ENCODE measurements at places on chromosomes 16 and 17.

GRCh38 chr17:69218986-69219385, 9.6 kb downstream of the ABCA10 start:
- no peak for DNase-seq

GRCh38 chr17:65552214-65552613, 9.2 kb downstream of the AXIN2 start:
- DNase-seq, result no peak

GRCh38 chr17:82804442-82805191, 35.2 kb downstream of the ZNF750 start:
- DNase-seq, result no peak

DNA sequence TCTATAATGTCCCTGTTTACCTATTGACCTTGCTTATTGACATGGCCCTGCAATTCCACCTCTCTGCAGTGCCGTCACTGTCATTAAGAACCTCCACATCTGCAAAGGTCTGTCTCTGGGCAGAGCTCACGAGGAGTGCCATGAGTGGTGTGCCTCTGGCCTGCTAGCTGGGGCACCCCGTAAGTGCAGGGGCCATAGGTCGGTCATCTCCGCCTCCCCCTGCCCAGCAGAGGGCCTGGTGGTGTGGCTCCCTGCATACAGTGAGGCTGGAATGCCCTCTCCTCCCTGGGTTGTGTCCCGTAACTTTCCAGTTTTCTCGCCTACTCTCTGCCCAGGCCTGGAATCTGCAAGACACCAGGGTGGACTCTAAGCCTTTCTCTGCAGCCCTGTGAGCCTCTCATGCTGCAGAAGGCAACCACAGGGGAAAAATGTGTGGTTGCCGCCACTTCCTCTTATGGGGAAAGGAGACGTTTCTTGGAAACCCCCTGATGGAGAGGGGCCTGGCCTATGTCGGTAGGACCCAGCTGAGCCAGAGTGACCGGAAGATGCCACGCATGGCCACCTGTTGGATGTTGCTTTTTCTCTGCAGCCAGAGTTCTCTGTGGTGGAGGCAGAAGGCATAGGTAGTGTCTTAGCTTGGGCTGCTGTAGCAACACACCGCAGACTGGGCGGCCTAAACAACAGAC, 2.7 kb upstream of the SNX20 start:
- no peak for DNase-seq

GRCh38 chr16:10242916-10243315, 60.7 kb upstream of the GRIN2A start:
- DNase-seq, result no peak

GRCh38 chr17:61023996-61024395, 346.3 kb downstream of the BCAS3 start:
- DNase-seq, result no peak

GRCh38 chr17:80612997-80613731, 68.5 kb downstream of the RPTOR start:
- no peak for DNase-seq

GRCh38 chr16:37511-37910, 15.9 kb downstream of the POLR3K start:
- DNase-seq, result no peak

GRCh38 chr16:19166500-19166899, 1.5 kb upstream of the SYT17 start:
- DNase-seq, result no peak

- DNase-seq, result no peak
Observed at GRCh38 chr16:75279305-75279704, 27.9 kb upstream of the BCAR1 start.

DNA sequence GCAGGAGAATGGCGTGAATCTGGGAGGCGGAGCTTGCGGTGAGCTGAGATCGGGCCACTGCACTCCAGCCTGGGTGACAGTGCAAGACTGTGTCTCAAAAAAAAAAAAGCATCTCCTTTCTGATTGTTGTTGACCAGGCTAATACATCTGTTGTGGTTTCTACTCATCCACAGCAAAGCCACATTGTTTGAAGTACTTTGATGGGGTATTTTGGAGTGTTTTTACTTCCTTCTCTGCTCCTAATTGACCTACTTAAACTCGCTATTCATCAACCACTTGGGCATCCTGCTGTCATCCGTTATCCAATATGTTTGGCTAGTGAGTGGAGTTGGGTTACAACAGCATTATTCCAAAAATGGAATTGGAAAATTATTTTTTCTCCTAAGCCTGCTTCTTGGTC, 3.5 kb upstream of the CDC27 start:
- no peak for DNase-seq

DNA sequence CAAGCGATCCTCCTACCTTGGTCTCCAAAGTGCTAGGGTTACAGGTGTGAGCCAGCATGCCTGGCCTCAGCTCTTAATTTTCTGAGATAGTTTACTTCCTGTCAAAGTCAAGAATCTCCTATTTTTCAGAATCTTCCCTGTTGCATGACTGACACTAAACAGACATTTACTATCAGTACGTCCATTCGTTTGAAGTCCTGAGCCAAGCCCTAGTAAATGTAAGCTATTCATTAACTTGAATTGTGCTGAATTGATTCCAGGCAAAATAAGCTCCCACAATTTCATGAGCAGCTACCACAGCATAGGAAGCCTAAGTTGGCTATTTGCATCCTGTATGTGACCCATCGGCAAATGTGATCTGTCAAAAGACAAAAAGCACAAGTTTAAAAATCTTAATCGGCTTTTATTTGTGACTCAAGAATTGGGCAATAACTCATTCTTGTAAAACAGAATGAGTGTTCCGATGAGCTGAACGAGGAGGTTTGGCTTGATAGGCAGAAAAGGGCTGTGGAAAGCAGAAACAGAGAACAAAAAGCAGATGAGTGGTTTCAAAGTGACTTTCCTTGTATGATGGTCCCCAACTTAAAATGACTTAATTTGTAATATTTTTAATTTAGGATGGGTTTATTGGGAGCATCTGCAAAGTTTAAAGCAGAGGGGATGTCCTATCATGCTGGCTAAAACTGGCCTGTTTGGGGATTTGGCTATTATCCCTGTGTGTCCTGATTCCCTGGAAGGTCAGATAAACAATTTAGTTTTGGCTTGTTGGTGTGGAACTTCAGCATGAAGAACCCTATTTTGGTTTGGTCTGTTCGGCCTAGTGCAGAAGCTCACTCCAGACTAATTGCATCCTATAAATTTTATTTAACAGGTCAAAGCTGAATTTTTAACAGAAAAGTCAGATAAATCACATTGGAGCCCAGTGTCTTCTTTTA, 14.2 kb downstream of the RNF112 start:
- no peak for DNase-seq

GRCh38 chr16:25395528-25395927, 137.9 kb upstream of the ZKSCAN2 start:
- no peak for DNase-seq

- DNase-seq, result no peak
Observed at GRCh38 chr17:18921912-18922451, 30.0 kb upstream of the SLC5A10 start.

DNA sequence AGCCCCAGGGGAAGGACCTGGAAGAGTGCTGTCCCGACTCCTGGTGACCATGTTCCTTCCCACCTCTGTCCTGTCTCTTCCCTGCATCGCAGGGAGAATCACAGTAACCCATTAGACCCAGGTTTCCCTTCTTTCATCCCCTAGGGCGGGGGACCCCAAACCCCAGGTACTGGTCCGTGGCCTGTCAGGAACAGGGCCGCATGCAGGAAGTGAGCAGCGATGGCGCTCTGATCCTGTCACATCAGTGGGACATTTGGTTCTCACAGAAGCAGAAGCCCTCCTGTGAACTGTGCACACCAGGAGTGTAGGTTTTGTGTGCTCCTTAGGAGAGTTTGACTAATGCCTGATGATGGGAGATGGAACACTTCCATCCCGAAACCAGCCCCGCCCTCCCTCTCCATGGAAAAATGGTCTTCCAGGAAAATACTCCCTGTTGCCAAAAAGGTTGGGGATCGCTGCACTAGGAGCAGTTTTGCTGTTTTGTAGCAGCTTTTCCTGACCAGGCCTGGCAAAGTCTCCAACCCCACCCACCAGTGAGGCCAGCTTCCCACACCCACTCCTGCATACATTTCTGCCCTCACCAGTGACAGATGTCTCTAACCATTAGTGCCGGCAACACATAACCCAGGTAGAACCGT, 10.5 kb downstream of the MNT start:
- no peak for DNase-seq

- no peak for DNase-seq
Observed at GRCh38 chr16:51731160-51731559, 580.1 kb upstream of the SALL1 start.

GRCh38 chr17:29078183-29079045, 35.5 kb downstream of the PIPOX start:
- no peak for DNase-seq

GRCh38 chr17:40344421-40345160, 19.9 kb downstream of the GJD3 start:
- no peak for DNase-seq

DNA sequence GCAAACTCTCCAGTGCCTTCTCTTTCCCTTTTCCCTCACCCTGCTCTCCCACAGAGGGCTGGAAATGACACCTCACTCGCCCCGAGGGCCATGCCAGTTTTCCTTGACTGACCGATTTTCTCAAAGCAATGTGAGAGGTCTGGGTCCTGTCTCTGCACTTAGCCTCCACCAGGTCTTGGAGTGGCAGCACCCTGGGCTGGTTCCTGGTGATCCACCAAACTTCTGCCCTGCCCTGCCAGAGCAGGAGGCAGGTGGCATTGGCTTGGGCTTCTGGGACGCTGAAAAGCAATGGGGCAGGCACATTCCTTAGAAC, 97.5 kb downstream of the RAB11FIP4 start:
- DNase-seq, result no peak

DNA sequence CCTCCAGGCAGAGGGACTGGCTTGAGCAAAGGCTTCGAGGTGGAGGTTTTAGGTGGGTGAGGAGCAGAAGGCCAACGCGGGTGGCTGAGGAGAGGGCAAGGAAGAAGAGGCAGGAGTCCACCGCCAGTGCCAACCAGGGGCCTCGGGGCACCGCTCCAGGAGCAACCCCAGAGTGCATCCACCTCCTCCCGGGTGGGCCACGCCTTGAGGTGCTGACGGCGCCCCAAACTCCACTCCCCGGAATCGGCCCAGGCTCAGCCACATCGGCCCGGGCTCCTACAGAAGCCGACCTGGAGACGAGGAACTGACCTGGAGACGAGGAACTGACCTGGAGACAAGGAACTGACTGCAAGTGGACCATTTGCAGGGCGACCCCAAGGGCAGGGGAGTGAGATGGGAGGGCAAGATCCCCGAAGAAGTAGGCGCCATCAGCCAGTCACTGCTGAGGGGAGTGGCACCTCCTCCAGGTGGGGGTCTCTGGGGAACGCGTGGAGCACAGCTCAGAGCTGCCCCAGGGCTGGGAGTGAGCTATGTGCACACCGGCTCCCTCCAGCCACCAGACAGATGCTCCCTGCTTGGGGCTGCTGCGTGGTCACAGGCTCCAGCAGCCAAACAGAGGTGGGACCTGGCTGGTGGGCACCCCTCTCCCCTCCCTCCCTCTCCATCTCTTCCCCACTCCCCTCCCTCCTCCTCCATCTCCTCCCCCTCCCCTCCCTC, 29.2 kb upstream of the CBFA2T3 start:
- no peak for DNase-seq

- no peak for DNase-seq
Observed at GRCh38 chr17:17304521-17304985, 1.4 kb downstream of the NT5M start.

- DNase-seq, result no peak
Observed at GRCh38 chr17:68854452-68854851, 100.7 kb downstream of the ABCA8 start.

- no peak for DNase-seq
Observed at GRCh38 chr16:12317856-12318537, 341.5 kb downstream of the SNX29 start.

DNA sequence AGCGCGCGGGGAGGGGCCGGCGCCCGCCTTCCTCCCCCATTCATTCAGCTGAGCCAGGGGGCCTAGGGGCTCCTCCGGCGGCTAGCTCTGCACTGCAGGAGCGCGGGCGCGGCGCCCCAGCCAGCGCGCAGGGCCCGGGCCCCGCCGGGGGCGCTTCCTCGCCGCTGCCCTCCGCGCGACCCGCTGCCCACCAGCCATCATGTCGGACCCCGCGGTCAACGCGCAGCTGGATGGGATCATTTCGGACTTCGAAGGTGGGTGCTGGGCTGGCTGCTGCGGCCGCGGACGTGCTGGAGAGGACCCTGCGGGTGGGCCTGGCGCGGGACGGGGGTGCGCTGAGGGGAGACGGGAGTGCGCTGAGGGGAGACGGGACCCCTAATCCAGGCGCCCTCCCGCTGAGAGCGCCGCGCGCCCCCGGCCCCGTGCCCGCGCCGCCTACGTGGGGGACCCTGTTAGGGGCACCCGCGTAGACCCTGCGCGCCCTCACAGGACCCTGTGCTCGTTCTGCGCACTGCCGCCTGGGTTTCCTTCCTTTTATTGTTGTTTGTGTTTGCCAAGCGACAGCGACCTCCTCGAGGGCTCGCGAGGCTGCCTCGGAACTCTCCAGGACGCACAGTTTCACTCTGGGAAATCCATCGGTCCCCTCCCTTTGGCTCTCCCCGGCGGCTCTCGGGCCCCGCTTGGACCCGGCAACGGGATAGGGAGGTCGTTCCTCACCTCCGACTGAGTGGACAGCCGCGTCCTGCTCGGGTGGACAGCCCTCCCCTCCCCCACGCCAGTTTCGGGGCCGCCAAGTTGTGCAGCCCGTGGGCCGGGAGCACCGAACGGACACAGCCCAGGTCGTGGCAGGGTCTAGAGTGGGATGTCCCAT, 232.8 kb downstream of the SEC14L1 start:
- DNase-seq, result no peak

DNA sequence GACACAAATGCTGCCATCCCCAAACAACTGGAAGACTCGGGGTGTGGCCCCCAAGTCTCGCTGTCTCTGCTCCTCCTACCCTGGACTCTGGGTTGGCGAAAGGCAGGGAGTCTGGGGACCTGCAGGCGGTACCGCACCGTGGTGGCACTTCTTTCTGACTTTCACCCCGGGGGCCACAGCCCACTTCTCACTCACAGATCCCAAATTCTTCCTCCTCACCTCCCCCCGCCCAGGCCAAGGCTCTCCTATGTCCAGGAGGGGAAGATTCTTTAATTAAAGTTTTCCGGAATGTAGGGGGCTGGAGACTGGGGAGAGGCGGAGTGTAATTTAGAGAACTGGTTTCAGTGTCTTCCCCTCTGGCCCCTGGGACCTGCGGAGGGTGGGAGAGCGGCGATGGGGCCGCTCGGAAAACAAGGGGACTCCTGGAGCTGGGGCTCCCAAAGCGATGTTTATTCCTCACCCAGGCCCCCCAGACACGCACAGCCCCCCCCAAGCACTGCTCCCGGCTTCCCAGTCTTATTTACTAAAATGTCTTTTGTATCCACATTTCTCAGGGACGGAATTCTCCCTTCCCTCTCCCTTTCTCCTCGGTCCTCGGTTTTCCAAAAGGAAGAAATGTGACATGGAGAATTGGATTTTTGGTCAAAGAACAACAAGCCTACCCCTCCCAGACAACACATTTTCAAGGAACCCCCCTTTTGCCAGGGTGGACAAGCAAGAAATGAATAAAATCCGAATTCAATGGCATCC, 1.2 kb downstream of the WNT3 start:
- DNase-seq, result no peak

GRCh38 chr16:59591480-59591879, 857.4 kb upstream of the GOT2 start:
- no peak for DNase-seq
